ENCODE measurements at places on chromosomes 5 and 9.

GRCh38 chr5:59424515-59424914, 469.0 kb downstream of the PDE4D start:
- no peak for DNase-seq

GRCh38 chr5:34604119-34604675, 51.9 kb upstream of the RAI14 start:
- DNase-seq: no peak

DNA sequence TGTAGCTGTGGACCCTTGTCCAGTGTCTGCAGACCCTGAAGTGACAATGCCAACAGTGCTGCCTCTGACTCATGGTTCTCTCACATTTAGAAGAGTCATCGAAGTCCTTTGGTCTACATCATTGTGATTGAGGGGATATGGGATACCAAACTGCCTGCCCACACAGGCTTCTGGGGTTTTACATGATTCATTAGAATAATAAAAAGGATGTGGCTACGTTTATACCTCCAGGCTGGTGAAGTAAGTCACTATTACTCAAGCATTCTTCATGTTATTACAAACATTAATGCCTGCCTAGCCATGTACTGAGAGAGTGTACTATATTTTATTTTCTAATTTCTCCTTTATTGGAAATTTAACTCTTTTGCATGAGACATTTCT, 365.7 kb downstream of the SPATA31D1 start:
- no peak for DNase-seq

GRCh38 chr9:12054235-12054634, 639.0 kb upstream of the TYRP1 start:
- no peak for DNase-seq

- DNase-seq: no peak
Measured at GRCh38 chr5:180348336-180348735, 4.8 kb downstream of the GFPT2 start.

GRCh38 chr5:490116-491106, 33.8 kb downstream of the SLC9A3 start:
- no peak for DNase-seq

- no peak for DNase-seq
Measured at GRCh38 chr5:171189442-171189841, 119.6 kb upstream of the TLX3 start.
